Stimulated activated CD4-positive, alpha-beta T cell treated with anti-CD3 and anti-CD28 coated beads, Interleukin-2, amount 100 ng/mL, for 4 hours (primary cell): ENCODE measurements at places on chromosomes 11 and 22.

DNA sequence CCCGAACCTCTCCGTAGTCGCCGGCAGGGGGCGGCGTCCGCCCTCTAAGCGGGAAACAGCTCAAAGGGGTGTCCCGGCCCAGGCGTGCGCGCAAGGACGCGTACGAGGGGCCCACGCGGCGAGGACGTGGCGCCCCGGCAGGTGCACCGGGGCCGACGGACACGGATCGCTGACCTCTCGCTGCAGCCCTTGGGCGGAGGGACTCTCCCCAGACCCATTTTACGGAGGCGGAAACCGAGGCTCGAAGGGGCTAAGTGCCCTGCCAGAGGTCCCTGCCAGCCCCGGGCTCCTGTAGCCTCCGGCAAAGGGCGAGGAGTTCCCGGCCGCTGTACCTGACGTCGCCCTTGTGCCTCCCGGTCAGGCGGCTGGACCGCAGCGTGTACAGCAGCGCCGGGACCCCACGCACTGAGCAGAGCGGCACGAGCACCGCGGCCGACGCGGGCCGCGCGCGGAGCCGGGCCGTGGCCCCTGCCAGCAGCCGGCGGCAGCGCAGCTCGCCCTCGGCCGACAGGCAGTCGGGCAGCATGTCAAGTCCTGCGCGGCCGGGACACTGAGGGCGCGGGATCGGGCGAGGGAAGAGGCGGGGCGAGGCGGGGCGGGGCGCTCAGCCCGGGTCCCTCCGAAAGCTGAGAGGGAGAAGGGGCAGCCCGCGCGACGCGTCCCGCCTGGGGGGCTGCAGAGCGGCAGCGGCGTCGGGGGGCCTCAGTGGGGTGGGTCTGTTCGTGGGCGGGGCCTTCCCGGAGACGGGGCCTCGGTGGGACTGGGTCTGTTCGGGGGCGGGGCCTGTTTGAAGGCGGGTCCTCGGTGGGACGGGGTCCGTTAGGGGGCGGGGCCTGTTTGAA lies at the start of gene NUDT8:
TSS of gene NUDT8 (minus strand) at position 552 of the 842 bp plus-strand sequence. CDS start at position 526, 26 bp downstream.
- peak; percentile 95 for DNase-seq

GRCh38 chr11:128361451-128362020 lies 225.8 kb downstream of the ETS1 start:
- DNase-seq, result no peak

DNA sequence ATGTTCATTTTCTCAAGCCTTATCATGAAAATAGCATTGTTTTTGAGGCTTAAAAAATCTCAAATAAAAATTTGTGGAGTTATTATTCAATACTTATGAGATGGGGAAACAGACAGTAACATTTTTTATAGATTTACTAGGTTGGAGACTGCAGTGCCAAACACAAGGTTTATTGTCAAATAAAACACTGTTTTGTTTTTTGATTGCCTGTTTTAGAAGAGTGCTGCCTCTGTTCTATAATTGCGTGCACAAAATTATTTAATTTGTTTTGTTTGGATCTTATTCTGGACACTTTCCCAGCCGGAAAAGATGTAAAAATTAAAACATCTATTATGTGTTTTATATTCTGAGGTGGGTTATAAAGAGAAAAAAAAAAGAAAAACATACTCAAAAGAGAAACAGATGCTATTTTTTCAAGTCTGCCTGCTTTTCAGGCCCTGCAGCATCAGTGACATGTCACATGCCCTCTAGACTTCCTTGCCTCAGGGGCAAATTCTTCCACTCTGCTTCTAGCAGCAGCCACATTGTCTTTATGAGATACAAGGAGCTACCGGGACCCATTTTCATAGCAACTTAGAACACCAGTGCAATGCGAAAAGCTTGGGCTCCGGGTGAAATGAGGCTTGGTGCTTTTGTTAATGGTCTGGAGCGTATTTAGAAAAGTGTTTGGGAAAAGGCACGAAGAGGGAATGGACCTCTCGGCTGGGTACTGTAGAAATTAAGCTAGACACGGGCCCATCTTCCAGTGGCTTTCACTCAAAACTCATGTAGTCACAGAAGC lies 77.5 kb downstream of the EFCAB6 start:
- DNase-seq, result no peak

DNA sequence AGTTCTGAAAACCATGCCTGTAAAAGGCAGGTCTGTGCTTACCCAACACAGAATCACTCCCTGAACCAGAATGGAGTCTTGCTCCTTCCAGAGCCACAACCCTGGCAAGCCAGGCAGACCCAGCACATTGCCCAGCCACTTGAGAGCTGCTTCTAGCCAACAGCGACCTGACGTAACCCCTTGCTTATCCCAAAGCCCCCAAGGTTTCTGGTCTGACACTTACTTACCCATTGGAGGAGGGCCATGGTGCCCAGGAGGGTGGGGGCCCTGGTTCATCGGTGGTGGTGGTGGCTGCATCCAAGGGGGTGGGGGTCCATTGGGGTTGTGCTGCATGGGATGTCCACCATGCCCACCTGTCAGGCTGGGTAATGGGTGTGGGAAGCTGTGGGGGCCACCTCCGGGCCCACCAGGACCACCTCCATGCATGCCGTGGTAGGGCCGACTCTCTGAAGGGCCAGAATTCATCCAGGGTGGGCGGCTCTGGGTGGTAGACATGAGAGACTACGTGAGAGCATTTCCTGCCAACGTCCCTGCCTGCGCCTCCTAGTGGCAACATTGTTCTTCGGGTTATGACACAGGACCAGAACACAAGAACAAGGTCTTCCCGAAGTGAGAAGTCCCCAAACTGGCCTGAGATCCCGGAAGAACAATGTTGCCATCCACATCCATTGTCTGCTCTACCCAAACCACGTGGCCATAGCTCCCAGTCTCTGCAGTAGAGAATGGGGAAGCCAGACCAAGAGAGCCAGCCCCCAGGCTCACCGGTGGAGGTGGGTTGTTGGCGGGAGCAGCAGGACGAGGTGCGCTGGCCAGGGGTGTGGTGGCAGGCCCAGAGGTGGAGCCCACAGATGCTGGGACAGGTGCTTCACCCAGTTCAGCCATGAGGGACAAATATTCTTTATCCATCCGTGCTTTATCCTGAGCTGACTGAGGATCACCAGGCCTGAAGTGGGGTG lies 7.8 kb upstream of the PYGM start:
- peak; percentile 65 for DNase-seq

DNA sequence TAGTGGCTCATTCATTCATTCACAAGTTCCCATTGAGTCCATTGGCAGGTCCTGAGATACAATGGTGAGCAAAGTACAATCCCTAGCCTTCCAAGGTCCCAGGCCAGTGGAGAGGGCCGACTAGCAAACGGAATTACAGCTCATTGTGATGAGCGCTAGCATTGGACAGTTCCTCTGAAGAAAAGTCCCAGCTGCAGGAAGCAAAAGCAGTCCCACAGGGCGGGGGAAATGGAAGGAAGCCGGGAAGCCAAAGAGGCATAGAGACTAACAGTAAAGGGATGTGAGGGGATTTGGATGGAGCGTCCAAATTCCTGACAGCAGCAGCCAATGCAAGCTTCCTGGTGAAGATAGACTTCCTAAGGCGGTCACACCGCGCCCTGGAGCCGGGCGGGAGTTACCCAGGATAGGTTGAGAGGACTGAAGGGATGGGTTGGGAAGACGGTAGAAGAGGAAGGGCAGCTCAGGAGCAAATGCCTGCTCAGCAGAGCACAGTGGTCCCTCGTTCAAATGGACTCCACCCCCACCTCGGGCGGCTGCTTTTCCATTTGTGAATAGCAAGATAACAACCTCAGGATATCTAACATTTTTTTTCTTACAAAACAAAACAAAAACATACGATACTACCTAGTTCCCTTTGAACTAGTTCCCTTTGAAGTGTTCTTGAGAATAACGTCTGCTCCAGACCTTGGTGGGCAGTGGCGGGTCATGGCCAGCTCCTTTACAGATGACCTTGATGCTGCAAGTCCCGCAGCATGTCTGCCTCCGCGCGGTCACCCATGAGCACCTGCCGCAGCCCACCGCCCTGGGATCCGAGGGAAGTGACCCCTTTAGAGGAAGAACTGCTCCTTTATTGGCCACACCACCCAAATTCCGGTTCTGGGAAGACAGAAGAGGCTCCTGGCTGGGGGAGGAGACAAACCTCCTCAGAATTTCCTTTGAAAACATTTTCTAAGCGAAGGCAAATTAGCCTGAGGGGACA lies 132.9 kb downstream of the RASSF10 start:
- no peak for DNase-seq

DNA sequence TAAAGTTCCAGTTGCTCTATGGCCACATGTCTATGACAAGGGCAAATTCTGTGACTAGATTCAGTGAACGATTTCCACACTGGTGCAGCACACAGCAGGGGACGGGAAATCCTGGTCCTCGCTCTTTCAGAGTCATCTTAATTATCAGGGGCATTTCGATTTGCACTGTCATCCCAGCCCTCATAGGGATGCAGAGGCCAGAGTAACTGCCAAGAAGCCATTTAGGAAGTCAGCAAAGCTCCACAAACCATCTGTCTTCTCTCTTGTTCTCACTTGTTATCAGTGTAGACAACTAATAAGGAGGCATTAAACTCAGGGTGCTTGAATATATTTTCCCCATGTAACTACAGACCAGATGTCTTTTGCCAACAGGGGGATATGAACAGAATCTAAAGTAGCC lies 151.7 kb downstream of the STK33 start:
- DNase-seq, result no peak

DNA sequence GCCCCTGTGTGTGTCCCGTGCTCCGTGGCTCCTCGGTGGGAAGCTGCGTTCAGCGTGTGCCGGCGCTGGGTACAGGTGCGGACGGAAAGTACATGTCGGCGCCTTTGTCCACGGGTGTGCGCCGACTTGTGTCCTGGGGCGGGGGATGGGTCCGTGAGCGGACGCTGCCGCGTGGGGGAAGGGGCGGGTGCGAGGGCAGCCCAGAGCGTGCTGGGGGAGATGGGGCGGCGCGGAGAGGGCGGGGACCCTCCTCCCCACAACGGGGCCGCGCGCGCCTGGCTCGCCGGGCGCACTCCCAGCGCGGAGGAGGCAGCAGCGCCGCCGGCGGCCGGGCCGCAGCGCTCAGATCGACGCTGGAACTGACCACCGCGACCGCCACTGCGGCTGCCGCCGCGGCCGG lies 33.6 kb upstream of the RELT start:
- DNase-seq, result no peak

DNA sequence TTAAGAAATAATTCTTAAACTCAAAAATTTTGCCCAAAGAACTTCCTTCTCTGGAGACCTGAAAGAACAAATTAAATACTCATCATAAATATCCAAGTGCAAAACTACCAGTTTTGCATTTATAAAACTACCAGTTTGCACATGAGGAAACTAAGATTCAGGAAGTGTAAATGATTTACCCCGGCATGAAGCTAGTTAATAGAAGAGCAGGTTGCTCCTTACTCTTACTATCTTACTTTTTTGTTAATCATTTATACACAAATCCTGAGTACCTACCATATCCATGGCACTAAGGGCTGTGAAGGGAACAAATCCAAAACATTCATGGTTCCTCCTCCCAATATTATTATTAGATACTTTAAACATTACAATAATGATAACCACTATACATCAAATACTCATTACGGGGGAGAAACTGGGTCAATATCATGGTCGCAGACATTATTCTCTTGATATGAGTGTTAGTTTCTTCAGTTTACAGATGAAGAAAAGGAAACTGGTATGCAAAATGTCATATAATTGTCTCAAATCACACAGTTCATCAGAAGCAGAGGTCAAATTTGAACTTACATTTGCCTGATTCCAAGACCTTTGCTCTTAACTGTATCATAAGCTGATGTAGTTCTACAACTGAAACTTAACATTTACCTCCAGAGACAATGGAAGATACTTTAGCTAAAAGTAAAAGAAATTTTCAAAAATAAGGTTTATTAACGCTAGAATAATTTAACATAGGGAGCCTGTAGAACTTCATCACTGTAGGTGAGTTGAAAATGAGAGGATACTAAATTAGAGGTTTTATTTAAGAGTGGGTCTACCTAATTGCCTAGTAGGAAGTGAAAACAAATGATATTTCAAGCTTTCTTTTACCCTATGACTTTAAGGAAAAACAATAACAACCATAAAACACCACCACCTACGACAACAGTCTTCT lies 74.5 kb downstream of the FAM76B start:
- no peak for DNase-seq

DNA sequence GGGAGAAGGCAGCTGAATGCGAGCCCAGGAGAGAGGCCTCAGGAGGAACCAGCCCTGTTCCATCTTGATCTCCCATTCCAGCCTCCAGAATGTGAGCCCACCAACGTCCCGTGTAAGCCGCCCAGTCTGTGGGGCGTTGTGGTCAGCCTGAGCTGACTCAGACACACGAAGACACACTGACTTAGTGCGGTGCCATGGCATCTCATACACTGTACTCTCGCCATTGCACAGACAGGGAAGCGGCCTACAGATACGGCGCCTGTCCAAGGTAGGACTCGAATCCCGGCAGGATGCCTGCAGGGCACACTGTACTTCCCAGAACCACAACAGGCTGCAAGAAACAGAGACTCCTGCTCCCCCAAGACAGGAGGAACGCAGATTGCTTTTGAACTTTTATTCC lies 179.6 kb downstream of the CTTN start:
- DNase-seq, result no peak

DNA sequence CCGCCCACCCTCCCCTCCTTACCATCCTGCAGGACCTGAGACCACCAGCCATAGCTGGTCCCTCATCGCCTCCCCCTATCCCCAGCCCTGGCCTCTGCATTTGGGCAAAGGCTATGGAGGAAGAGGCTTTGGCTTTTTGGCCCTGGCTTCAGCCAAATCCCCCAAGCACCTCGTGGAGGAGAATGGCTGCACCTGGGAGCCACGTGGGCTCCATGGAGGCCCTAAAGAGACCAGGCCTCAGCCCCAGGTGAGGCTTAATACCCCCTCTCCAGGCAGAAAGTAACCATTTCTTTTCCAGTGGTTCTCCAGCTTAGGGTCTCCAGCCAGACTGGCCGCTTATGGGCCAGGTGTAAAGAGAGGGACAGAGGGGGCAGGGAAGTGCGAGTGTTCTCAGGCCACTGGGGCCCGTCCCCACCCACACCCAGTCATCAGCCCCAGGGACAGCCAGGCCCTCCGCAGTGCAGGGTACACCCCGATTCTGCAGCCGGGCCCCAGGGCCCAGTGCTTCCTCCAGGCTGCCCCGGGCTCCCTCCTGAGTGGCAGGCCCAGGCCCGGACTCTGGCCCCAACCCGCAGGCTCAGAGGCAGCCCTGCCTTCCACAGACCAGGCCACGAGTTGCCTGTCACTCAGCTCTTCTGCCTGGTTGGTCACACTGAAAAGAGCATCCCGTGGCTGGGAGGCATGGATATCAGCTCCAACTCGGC lies 26.4 kb downstream of the CDKN1C start:
- DNase-seq, result no peak

DNA sequence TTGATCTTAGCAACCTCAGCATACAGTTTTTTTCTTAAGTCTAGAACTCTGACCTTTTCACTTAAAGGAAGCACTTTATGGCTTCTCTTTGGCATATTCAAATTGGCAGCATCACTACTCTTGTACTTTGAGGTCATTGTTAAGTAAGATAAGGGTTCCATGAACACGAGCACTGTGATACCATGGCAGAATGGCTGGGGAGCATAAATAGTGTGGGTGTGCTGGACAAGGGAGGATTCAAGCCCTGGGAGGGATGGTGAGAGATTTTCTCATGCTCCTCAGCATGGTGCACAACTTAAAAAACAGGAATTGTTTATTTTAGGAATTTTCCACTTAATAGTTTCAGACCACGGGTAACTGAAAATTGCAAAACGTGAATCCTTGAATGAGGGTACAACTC lies 111.4 kb downstream of the ATXN10 start:
- no peak for DNase-seq

- DNase-seq, result no peak
Observed at GRCh38 chr11:60332846-60333245, 5.8 kb downstream of the MS4A6E start.
